ENCODE measurements at places on chromosomes 4 and X.

- peak; percentile 25 for DNase-seq
Observed at GRCh38 chr4:7806338-7807090, 133.1 kb downstream of the AFAP1 start.

- no peak for DNase-seq
Observed at GRCh38 chr4:76429636-76430035, 5.4 kb upstream of the SHROOM3 start.

DNA sequence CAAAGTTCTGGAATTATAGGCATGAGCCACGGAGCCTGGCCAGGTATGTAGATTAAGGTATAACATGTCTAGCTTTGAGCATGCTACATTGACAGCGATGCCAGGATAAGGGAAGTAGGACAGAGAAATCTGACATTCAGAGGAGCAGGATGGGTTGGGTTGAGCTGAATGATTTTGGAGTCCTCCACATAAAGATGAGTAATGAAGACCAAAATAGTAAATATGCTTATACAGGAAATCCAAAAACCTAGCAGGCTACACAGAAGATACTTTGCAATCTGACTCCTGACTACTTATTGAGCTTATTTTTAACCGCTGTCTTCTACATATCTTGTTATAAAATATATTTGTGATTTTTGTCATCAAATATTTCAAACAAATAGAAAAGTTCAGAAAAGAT lies 69.7 kb downstream of the PDGFC start:
- DNase-seq = no peak

GRCh38 chr4:61024610-61025009 lies 175.5 kb upstream of the ADGRL3 start:
- no peak for DNase-seq

- no peak for DNase-seq
Observed at GRCh38 chr4:24642981-24643547, 58.7 kb upstream of the DHX15 start.

GRCh38 chr4:36353998-36354397 lies 72.6 kb downstream of the DTHD1 start:
- no peak for DNase-seq

DNA sequence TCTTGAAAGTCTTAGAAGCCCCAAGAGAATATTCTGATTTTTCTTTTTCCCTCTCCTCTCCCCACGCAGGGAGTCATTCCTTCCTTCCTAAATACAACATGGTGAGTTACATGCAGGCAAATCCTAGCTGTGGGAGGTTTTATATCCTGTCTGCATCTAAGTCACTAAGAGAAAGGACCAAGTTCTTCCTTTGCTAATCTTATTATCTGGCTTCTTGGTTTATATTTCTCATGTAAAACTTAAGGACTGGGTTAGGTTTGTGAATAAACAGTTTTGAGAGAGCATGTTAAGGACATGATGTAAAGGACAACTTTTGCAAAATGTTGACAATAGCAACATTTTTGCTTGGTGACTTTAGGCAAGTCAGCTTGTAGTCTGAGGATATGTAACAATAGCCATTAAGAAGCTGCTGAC lies 5.1 kb upstream of the CXCL9 start:
- no peak for DNase-seq

GRCh38 chr4:125735102-125735501 lies 420.3 kb downstream of the FAT4 start:
- DNase-seq = no peak

GRCh38 chrX:14039344-14039743 lies 9.7 kb upstream of the GEMIN8 start:
- peak; percentile 5 for DNase-seq

- DNase-seq = no peak
Observed at GRCh38 chrX:77945910-77946545, 23.4 kb downstream of the PGAM4 start.

GRCh38 chr4:54933579-54933978 lies 191.8 kb downstream of the KDR start:
- no peak for DNase-seq

Data from substantia nigra (tissue), 51 donors.